ENCODE measurements at places on chromosomes 2 and 18.
A peak's percentile ranks its signal among the peaks of the same experiment; 100 is the strongest.

- no peak for DNase-seq
These were observed at the start of gene HOXD9 for GRCh38 chr2:176122683-176123410. Gene HOXD9, plus strand, starts transcription at chr2:176122719. Its CDS starts 50 bp downstream, at chr2:176122769.

DNA sequence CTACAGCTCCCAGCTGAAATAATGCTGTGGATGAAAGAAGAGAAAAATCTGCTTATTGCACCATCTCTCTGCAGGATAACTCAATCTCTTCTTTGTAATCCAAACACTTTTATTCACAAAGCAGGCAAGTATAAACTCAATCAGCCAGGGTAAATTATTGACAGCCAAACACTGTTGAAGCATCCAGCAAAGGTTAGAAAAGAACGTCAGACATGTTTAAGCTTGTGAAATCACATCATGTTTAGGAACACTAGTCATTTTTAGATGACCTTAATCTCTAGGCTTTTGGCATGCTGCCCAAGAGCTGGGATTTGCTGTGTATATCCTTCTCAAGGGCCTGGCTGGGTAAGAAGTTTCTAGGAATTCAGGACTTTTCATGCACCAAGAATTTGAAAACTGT lies 1148.1 kb upstream of the FANCL start:
- DNase-seq = no peak

- DNase-seq = no peak
These were observed 7.2 kb downstream of the RND3 start for GRCh38 chr2:150480241-150480640.

DNA sequence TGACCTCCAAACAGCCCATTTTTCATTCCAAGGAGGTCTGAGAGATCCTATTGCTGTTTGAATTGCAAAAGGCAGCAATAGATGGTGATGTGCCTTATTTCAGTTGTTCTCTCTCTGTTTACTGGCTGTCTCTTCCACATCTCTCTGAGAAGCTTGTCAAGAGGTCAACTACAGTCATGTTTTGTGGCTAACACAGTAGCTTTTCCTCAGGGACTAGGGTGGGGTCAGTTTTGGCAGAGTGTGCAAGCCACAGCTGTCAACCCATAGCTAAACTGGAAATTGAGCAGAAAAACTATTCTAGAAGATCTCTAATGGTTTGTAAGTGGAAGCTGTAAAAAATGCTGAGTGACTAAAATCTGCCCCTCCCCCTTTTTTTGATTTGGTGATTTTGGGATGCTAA lies 67.1 kb downstream of the DIS3L2 start:
- no peak for DNase-seq

- no peak for DNase-seq
These were observed 1.4 kb upstream of the MBD1 start for GRCh38 chr18:50282521-50283335.

- DNase-seq = no peak
These were observed 14.7 kb downstream of the RALB start for GRCh38 chr2:120267348-120267747.

DNA sequence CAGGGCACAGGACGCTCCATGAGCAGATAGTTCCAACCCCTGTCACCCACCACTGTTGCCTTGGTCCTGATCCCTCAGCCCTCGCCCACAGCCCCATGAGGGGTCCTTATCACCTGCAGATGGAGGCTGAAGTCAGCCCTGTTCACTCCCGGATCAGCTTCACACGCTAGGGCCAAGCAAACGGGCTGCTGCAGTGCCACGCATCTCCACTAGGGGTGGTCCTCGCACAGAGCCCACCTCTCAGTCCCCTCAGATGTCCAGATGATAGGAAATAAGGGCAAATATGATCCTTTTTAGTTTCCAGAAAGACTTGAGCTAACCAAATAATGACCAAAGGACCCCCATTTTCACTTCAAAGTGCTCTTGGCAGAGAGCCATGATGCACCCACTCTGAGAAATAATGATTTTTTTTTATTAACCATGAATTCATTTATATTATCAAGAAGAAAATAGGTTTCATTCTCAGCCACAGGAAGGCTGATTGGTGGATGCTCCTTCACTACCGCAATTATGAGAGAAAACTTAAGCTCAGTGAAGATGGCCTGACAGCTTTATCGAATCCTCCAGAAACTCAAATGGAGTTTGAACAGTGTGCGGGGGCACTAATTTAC lies 71.9 kb upstream of the KLHL29 start:
- DNase-seq = no peak

DNA sequence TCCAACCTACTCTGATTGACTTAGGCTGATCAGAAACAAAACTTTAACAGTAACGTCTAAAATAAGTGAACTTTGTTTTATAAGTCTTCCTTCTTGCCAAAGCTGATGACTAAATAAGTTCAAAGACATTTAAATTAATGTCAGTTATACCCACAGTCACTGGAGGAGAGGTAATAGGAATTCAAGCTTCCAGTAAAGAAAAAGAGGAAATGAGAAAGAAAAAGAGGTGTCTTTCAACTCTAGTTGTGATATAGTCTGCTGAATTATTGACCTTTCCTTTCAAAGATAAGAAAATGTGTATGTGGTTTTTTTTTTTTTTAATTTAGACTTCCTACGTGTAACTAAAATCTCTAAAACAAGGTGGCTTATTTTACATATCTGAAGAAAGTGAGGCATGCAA lies 191.5 kb downstream of the SLC8A1 start:
- no peak for DNase-seq

DNA sequence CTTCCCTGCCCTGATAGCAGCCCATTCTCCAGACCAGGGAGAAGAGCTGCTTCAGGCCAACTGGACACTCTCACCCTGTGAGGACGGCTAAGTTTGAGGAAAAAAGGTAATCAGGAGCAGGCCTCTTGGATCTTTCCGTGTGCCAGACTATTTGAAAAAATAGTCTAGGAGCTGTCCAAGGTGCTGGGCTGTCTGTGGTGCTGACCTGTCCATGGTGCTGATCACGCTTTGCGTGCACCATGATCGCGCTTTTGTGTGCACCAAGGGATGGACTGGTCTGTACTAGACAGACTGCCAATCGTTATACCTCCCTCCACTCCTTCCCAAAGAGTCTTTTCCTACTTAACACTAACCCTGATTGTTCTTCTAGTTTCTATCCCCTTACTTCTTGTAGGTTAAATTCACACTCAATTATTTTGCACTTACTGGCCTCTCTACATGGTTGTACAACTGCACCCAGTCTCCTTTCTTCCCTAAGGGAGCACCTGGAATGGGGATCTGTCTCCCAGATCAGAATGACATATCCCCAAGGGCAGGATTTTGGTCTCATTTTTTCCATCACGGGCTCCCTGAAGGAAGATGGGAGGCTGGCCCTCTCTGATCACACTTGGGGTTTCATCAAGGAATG lies 295.4 kb downstream of the CELF4 start:
- no peak for DNase-seq

- no peak for DNase-seq
These were observed 829.6 kb upstream of the VRK2 start for GRCh38 chr2:57217013-57217412.

GRCh38 chr2:233470839-233471238 lies 95.7 kb downstream of the USP40 start:
- DNase-seq = no peak

- no peak for DNase-seq
These were observed 61.4 kb upstream of the KIF5C start for GRCh38 chr2:148813603-148814065.

- peak; percentile 16 for DNase-seq
These were observed 26.1 kb upstream of the SLC38A11 start for GRCh38 chr2:164981217-164981990.

DNA sequence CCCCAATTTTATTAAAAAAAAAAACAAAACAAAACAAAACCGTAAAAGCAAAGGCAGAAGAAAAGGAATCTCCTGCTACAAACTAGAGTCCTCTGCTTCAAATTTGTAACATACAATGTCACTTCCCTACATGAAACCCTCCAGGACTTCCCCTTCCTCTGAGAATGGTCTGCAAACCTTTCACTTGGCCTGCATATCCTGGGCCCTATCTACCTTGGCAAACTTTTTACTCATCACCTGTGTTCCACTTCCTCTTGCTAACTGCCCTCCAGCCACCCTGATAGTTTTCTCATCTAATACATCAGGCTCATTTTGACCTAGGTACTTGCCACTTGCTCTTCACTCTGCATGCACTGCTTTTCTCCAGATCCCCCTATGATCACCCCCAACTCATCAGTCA lies 255.5 kb downstream of the ETAA1 start:
- no peak for DNase-seq

- no peak for DNase-seq
These were observed 315.1 kb upstream of the EPAS1 start for GRCh38 chr2:45982096-45982495.

Data from DMS 273 treated with DMSO at 0.1 percent for 48 hours (cell line).